ENCODE measurements at places on chromosomes 11 and 22. TPM values are rescaled to one million over a fixed set of nuclear protein-coding genes. Genes with fewer than 3 reads are reported as not detected.

Gene GPR83
- total RNA-seq: not detected

Gene CCDC87
- 0.28 TPM for total RNA-seq

Gene ABCC8
- total RNA-seq: not detected

Gene TSSK2
- total RNA-seq: not detected

Gene PDGFD
- 13.0 TPM for total RNA-seq

Gene TSGA10IP
- total RNA-seq: not detected

Gene CD44
- 260 TPM for total RNA-seq

Gene ROM1
- total RNA-seq: 3.1 TPM

Gene OR5D18
- total RNA-seq: not detected

Gene VPS51
- 121 TPM for total RNA-seq

Gene MEN1
- total RNA-seq: 9.9 TPM

Gene SPI1
- total RNA-seq: not detected

Gene ADAMTS15
- total RNA-seq: 13.5 TPM

Gene MUC5B
- not detected for total RNA-seq

Gene EFCAB6
- total RNA-seq: 2.3 TPM

Gene GAB4
- not detected for total RNA-seq

Gene TMEM191B
- 0.77 TPM for total RNA-seq

Gene SHISAL1
- total RNA-seq: 2.0 TPM

Gene GDPD4
- total RNA-seq: not detected

Gene DGCR6
- total RNA-seq: 0.19 TPM

Gene DNAL4
- 19.7 TPM for total RNA-seq

Gene LIPT2
- 1.5 TPM for total RNA-seq

Gene AIFM3
- 0.56 TPM for total RNA-seq

Gene ROBO4
- 1.1 TPM for total RNA-seq

Gene HIPK3
- 88.0 TPM for total RNA-seq

Gene PHRF1
- total RNA-seq: 22.3 TPM

Gene CD3E
- total RNA-seq: not detected

Gene TMEM121B
- under 0.01 TPM for total RNA-seq

Gene NCF4
- total RNA-seq: under 0.01 TPM

Gene APOBEC3B
- 13.0 TPM for total RNA-seq

Gene CASP4
- 176 TPM for total RNA-seq

Gene EIF4G2
- 696 TPM for total RNA-seq

Gene ASPHD2
- total RNA-seq: 2.5 TPM

Gene FIBIN
- 2.3 TPM for total RNA-seq

Data from regular cardiac myocyte (primary cell).